ENCODE measurements at places on chromosomes 1 and 21.

DNA sequence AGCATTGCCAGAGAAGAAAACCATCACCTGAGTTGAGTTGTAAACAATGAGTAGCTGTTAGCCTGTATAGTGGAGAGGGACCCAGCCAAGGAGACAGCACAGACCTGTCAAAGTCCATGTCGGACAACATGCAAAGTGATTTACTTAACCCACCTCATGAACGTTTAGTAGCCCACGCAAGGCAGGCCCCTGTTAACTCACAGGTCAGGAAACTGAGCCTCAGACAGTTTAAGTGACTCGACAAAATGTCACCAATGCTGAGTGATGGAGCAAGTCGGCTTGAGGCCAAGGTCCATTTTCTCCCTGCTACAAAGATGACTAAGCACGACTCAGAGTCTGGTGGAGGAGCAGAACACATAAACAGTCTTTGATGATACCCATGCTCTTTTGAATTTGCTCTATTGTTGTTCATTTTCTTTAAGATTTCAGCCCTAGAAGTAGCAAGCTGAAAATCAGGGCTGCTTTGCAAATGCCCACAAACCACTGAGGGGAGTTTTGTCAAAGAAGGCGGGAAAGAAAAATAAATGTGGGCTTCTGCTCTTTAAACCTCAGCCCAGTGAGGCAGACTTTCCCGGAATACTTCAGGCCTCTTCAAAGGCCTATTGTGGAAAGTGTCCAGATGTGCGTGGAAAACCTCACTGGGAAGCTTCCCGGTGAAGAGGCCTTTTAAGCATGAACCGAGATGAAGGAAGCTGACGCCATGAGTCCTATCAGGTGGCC lies 83.8 kb upstream of the HOOK1 start:
- DNase-seq: no peak

DNA sequence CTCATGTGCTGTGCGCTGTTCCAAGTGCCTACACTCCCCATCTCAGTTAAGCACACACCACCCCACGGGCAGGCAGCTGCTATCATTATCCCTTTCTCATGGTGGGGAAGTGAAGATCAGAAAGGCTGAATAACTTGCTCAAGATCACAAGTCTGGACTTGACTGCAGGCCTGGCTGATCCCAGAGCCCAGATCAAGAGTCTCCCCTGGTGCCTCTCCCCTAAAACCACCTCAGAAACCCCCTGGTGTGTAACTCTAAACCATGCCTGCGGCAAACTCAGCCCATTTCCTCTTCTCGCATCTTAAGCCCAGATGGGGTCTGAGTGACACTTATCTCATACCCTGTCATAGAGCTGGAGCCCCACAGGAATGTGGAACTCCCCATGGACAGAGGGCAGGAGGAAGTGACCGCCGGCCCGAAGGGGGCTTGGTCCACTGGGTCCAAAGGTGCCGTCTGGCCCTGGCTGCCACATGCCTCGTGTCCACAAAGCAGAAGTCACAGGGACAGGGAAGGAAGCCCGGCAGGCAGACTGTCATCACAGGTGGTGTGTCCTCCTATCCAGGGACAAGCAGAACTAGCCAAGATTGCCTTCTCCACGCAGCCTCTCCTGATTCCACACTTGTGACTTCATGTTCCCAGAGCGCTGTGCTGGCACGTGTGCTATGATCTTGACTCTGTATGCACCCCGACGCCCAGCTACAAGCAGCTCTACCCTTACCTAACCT lies 92.1 kb downstream of the SYF2 start:
- DNase-seq: no peak

DNA sequence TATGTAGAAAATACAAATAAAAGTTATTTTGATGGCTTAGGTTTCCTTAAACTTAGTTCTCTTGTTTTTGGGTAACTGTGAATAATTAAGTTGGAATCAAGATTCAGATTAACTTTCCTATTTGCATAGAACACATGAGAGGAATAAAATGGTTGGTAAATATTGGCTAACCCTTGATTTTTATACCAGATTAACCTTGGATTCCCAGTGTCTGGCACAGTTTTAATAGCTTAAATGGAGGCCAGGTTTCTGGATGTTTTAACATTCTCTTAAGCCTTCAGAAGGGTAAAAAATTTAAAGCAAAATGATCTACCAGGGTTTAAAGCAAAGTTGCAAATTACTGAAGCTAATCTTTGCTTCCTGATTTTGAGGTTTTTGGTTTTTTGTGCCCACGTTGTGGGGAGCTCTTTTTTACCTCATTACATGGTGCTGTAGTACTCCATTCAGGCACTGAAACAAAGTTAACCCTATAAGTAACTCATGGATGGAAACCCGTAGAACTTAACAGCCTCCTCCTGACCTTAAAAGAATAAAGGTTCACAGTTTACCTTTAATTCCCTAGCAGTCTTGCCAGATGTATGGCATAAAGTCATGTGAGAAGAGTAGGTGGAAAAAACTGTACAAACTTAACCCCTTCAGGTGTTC lies 8.4 kb upstream of the SPATA1 start:
- no peak for DNase-seq

- DNase-seq: no peak
Observed at GRCh38 chr1:182739545-182739944, 50.0 kb upstream of the NPL start.

- no peak for DNase-seq
Observed at GRCh38 chr1:1421147-1421906, at the start of gene ANKRD65. Gene ANKRD65, minus strand, starts transcription at chr1:1421276. Its CDS starts 271 bp downstream, at chr1:1421005.

Measured in stimulated activated CD4-positive, alpha-beta T cell treated with anti-CD3 and anti-CD28 coated beads, TNF-alpha, amount 100 ng/mL, for 48 hours (primary cell).